ENCODE measurements at places on chromosomes 6 and 20. TPM values are rescaled to one million over a fixed set of nuclear protein-coding genes. Genes with fewer than 3 reads are reported as not detected.

The CALHM4 gene
- total RNA-seq: not detected

The OOEP gene
- not detected for total RNA-seq

DNA sequence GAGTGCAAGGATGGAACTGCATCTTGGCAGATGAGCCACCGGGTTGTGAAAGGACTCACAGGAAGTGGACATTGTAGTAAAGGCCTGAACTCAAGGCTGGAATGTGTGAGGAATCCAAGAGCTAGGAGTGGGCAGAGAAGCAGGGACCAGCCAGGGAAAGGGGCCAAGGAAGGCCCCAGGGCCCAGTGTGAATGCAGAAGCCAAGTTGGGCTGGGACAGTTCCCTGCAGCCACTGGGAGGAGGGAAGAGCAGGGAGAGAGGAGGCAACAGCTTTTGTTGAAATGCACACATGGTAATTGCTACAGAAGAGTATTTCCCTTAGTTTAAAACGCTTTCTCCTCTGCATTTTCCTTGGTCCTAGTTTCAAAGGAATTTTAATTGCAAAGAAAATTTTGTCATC is 34.6 kb downstream of the CDH22 start:
- no peak for DNase-seq

DNA sequence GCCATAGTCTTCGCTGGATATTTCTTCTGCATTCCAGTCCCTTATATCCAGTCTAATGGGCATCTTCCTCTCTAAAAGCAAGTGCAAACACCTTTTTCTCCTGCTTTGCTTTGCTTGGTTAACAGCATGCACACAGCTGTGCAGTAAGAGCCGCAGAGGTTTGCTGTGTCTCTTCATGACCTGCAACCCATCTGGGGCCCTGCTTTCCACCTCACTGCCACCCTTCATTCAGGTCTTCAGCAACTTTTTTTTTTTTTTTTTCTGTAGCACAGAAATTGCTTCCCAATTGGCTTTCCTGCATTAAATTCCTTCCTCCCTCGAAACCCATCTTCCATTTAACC is 14.4 kb downstream of the NEDD9 start:
- DNase-seq: no peak

GRCh38 chr6:46338131-46338530 is 153.1 kb downstream of the RCAN2 start:
- DNase-seq: no peak

GRCh38 chr6:159594750-159595117 is 98.3 kb downstream of the SOD2 start:
- no peak for DNase-seq

- no peak for DNase-seq
Observed at GRCh38 chr6:160791459-160791858, 89.4 kb downstream of the PLG start.

DNA sequence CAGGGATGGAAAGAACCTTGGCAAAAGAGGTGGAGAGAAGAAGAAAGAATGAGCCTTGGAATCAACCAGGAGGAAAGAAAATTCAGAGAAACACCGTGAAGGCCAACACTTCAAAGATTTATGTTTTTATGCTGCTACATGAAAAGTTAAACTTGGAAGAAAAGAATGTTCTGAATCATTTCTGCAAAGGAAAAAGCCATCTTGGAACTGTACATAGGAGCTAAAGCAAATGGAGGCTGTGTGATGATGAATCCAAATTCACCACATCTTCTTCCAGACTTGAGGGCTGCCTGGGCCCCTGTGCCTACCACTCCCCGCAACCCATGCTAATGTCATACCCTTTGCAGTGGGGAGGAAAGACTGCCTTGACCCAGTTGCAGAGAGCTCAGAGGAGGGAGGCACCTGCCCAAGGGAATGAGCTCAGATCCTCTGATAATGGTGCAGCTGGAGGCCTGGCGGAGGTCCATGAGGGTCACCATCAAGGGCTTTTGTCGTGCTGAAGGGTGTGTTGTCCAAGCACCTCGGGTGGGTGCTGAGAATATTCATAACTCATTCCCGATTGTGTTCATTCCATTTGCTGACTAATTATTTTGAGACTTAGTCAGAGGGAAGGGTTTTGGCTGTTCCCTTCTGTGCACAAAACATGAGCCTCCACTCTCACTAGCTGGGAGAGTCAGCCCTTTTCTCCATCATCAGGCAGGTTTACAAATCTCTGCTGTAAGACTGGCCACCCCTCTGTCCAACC is 245.8 kb upstream of the JAG1 start:
- peak; percentile 43 for DNase-seq

- no peak for DNase-seq
Observed at GRCh38 chr6:160034036-160034930, 65.4 kb downstream of the IGF2R start.
